Heart left ventricle (tissue), 16 donors: ENCODE measurements at places on chromosomes 13 and 19. TPM values are rescaled to one million over a fixed set of nuclear protein-coding genes. Genes with fewer than 3 reads are reported as not detected.

DNA sequence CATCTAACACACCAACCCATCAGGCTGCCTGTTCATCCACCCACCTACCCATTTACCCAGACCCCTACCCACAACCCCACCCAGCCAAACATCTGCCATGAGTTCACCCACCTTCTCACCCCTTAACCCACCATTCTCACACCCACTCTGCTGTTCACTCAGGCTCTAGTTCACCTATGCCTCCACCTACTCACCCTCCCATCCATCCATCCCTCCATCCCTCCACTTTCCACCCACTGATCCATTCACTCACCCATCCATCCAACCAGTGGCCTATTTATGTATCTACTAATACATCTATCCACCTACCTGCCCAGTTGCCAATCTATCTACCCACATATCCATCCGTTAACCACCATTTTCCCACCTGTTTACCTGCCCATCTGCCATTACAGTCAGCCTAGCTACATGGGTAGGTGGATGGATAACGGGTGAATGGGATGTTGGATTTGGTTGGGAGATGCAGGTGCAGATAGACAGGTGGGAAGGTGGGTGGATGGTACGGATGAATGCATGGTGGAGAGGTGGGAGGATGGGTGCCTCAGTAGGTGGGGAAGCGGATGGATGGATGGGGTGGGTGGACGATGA, 5.3 kb downstream of the MYBPC2 start:
- H3K27me3 ChIP-seq, result no peaks in the 10 kb centered on the region
- no peak overlapping the region for H3K4me3 ChIP-seq
- no peaks in the 10 kb centered on the region for H3K4me1 ChIP-seq
- H3K27ac ChIP-seq, result no peak overlapping the region

GRCh38 chr19:6864325-6864940, 22.9 kb upstream of the ADGRE1 start:
- no peaks in the 10 kb centered on the region for H3K27me3 ChIP-seq
- no peak for DNase-seq
- H3K4me3 ChIP-seq, result no peak overlapping the region
- no peaks in the 10 kb centered on the region for H3K36me3 ChIP-seq
- H3K4me1 ChIP-seq, result peaks cover 8% of the 10 kb centered on the region

DNA sequence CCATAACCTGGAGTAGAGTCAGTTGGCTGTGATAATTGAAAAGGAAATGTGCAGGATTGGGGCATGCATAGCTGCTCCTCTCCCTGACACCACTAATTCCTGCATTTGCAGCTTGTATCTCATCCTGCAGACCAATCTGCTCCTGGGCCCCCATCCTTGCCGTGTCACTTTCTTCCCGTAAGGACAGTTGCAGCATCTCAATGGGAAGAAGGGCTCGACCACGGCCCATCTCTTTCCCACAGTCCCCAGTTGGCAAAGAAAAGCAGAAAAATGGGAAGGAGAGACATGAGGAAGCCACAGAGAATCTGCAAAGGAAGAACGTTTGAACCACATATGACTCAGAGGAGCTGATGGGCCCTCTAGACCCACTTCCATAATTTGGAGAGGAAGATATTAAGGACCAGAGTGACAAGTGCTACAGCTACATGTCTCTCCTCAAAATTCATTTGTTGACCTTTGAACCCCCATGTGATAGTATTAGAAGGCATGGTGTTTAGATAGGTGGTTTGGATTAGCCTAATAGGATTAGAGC, 1.8 kb upstream of the SIGLEC12 start:
- no peaks in the 10 kb centered on the region for H3K36me3 ChIP-seq
- no peak overlapping the region for H3K27ac ChIP-seq
- H3K4me1 ChIP-seq, result no peaks in the 10 kb centered on the region
- no peak overlapping the region for H3K4me3 ChIP-seq
- no peak for DNase-seq

DNA sequence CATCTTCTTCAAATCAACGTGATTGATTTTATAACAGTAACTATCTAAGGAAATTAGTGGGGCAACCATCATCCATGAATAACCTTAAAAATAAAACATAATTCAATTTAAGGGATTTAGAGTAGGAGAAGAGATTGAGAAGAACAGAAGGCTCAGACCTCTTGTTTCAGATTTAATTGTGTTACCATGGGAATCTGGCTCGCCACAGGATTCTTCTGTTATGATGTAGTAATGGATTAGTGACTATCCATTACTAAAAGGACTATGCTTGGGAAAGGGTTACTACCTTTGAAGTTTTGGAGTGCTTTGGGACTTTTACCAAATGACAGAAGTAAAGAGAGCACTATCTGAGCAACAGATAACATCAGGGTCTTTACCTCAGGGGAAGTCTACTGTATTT, 13.2 kb downstream of the FREM2 start:
- H3K27me3 ChIP-seq, result no peaks in the 10 kb centered on the region
- H3K36me3 ChIP-seq, result no peaks in the 10 kb centered on the region
- DNase-seq, result no peak
- H3K27ac ChIP-seq, result no peak overlapping the region
- H3K4me1 ChIP-seq, result no peaks in the 10 kb centered on the region

DNA sequence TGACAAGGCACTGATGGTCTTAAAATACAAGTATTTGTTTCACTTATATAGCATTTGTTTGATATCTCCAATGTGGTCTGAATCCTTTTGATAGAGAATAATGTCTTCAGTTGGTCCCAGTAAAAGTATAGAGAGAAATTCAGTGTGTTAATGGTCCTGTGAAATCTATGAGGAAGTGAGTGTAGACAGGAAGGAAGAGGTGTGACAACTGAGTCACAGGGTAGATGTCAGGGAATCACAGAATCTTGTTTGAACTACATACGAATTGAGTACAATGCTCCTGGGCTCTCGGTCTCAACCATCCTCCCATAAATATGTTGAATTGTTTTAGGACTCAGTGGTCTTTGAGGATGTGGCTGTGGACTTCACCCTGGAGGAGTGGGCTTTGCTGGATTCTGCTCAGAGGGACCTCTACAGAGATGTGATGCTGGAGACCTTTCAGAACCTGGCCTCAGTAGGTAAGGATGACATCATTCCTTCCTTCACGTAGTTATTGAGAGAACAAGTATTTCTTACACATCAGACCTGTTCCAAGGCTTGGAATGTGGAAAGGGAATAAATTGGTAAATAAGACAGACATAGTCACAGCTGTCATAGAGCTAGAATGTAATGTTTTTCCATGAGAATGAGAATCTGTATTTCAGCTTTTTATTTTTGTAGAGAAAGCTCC, 9.1 kb downstream of the ZNF555 start:
- H3K27me3 ChIP-seq, result no peaks in the 10 kb centered on the region
- no peaks in the 10 kb centered on the region for H3K4me1 ChIP-seq
- peaks cover 25% of the 10 kb centered on the region for H3K36me3 ChIP-seq
- DNase-seq, result no peak
- no peak overlapping the region for H3K4me3 ChIP-seq

DNA sequence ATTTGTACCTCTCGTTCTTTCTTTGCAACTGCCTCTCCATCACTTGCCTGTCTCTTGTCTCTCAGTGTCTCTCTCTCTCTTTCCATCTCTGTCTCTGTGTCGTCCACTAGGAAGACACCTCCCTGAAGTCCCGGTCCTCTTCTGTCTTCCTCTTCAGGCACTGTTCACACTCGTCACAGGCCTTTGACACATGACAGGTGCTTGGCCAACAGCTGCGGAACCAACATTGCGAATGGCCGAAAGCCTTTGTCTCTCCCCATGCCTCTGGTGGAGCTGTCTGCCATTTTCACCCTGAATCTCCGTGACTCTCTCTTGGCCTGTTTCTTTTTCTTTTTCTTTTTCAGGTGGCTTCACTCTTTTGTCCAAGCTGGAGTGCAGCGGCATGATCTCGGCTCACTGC, 2.8 kb downstream of the HIPK4 start:
- H3K4me3 ChIP-seq, result no peak overlapping the region
- DNase-seq, result no peak
- H3K4me1 ChIP-seq, result no peaks in the 10 kb centered on the region
- H3K27me3 ChIP-seq, result no peaks in the 10 kb centered on the region
- H3K36me3 ChIP-seq, result no peaks in the 10 kb centered on the region

GRCh38 chr19:36488118-36488845, 1.1 kb downstream of the ZNF566 start:
- DNase-seq, result no peak
- no peaks in the 10 kb centered on the region for H3K27me3 ChIP-seq
- peak overlapping the region; percentile 80 for H3K4me3 ChIP-seq
- peak overlapping the region; percentile 97 for H3K27ac ChIP-seq

DNA sequence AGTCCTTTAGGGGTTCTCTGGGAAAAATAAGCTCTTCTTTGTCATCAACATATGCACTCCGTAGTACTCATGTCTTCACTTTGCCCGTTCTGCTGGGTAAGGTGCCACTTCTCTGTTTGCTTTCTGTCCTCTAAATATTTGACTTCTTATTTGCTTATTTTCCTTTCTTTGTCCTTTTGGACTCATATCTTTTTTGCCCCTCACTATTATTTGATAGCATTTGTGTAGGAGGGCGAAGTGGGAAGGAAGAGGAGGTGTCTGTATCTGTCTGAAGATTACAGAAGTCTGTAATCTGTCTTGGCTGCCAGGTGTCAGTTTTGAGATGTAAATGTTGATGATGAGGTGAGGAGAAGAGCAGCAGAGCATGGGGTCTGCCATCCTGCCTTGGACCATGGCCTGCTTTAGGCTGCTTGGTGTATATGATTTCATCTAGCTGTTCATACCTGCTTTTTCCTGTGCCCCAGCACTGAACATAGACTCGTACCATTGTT, 30.8 kb downstream of the USPL1 start:
- DNase-seq, result no peak
- H3K27ac ChIP-seq, result no peak overlapping the region
- H3K4me1 ChIP-seq, result peaks cover 11% of the 10 kb centered on the region

- H3K4me1 ChIP-seq, result no peaks in the 10 kb centered on the region
- DNase-seq, result no peak
- H3K4me3 ChIP-seq, result no peak overlapping the region
- no peaks in the 10 kb centered on the region for H3K27me3 ChIP-seq
These were observed 280.3 kb downstream of the DCT start for GRCh38 chr13:94199135-94199534.

DNA sequence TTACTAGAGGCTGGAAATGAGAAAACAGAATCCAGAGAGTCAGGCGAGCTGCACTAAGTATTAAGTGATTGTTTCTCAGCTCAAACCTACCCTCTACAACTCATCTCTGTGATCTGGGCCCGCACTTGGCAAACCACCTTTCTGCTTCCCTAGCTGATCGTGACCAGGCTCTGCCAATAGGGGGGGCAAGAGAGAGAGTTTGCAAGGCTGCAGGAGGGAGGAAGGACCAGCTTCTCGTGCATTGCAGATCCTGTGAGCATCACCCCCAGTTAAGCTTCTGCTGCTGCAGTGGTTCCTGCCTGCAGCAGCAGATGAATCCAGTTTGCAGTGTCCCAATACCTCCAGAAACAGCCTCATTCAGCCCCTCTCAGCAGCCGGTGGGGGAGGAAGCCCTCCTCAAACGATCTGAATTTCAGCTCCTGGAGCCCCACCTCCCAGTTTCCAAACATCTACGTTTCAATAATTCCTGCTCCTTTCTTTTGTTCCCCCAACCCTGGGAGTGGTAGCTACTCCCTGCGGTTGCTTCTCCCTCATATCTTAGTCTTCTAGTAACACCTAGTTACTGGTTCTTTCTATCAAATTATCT, 20.0 kb downstream of the XRCC1 start:
- H3K27ac ChIP-seq, result no peak overlapping the region
- H3K36me3 ChIP-seq, result no peaks in the 10 kb centered on the region
- no peaks in the 10 kb centered on the region for H3K4me1 ChIP-seq
- no peaks in the 10 kb centered on the region for H3K27me3 ChIP-seq

DNA sequence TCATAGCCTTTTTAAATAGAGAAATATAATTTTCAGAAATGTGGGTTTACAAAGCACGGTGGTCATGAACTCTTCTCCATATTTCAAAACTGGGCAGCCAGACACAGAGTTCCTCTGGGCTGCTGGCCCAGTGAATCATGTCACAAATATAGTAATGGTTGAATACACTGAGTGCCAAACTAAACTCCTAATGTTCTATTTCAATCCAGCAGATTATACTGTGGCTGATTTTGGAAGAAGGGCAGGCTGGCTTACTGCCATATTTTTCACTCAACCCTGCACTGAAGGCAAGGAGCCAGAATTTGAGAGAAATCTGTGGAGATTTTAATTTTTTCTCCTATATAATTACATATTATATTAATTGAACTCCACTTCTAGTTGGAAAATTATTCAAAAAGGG, 17.0 kb upstream of the PRR20A start:
- H3K27ac ChIP-seq, result no peak overlapping the region
- H3K36me3 ChIP-seq, result no peaks in the 10 kb centered on the region
- no peaks in the 10 kb centered on the region for H3K4me1 ChIP-seq
- peak; percentile 63 for DNase-seq

GRCh38 chr19:2782329-2782935, 641 bp downstream of the SGTA start:
- no peak for DNase-seq
- no peaks in the 10 kb centered on the region for H3K27me3 ChIP-seq
- H3K4me3 ChIP-seq, result peak overlapping the region; percentile 99
- peak overlapping the region; percentile 96 for H3K27ac ChIP-seq
- no peaks in the 10 kb centered on the region for H3K36me3 ChIP-seq

- H3K27me3 ChIP-seq, result no peaks in the 10 kb centered on the region
- H3K36me3 ChIP-seq, result no peaks in the 10 kb centered on the region
These were observed 90.2 kb upstream of the UQCRFS1 start for GRCh38 chr19:29303069-29303718.

- no peak for DNase-seq
- H3K4me1 ChIP-seq, result peaks cover 12% of the 10 kb centered on the region
- peak overlapping the region; percentile 47 for H3K27ac ChIP-seq
- H3K36me3 ChIP-seq, result no peaks in the 10 kb centered on the region
- H3K27me3 ChIP-seq, result no peaks in the 10 kb centered on the region
These were observed 6.6 kb upstream of the OR10H5 start for GRCh38 chr19:15780610-15781418.

GRCh38 chr13:21550918-21551317, 53.1 kb downstream of the MICU2 start:
- no peak overlapping the region for H3K4me3 ChIP-seq
- no peaks in the 10 kb centered on the region for H3K4me1 ChIP-seq
- H3K27ac ChIP-seq, result no peak overlapping the region
- DNase-seq, result no peak
- H3K27me3 ChIP-seq, result no peaks in the 10 kb centered on the region

- no peaks in the 10 kb centered on the region for H3K36me3 ChIP-seq
- H3K4me1 ChIP-seq, result peaks cover 13% of the 10 kb centered on the region
- H3K27me3 ChIP-seq, result no peaks in the 10 kb centered on the region
- no peak for DNase-seq
- H3K27ac ChIP-seq, result no peak overlapping the region
- H3K4me3 ChIP-seq, result no peak overlapping the region
These were observed 202.5 kb upstream of the SERP2 start for GRCh38 chr13:44171156-44171555.

IQCN gene
- total RNA-seq, result 0.75 TPM

CYP4F12 gene
- 3.1 TPM for total RNA-seq

GFY gene
- total RNA-seq, result not detected

SBSN gene
- total RNA-seq, result not detected

CD209 gene
- 2.9 TPM for total RNA-seq

TINCR gene
- total RNA-seq, result not detected

ZNF506 gene
- 9.0 TPM for total RNA-seq
